ENCODE measurements at places on chromosomes 6 and 20.
A peak's percentile ranks its signal among the peaks of the same experiment; 100 is the strongest.

DNA sequence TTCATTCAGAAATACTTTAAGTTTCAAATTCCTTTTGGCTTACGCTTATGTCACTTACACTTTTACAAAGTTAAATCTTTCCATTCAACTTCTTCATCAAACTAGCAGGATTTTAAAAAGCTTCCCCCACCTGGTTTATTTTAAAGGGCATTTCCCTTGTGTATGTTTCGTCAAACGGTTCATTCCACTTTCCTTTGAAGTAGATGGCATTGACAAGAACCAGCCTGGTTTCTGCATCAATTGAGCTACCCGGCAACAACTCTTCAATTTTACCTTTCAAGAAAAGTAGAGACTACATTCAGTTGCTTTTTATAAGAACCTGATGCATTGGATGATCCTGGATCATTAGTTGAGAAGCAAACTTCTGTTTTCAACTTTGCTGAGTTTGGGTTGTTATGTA is 9.8 kb downstream of the SERPINB9 start:
- no peak for DNase-seq

DNA sequence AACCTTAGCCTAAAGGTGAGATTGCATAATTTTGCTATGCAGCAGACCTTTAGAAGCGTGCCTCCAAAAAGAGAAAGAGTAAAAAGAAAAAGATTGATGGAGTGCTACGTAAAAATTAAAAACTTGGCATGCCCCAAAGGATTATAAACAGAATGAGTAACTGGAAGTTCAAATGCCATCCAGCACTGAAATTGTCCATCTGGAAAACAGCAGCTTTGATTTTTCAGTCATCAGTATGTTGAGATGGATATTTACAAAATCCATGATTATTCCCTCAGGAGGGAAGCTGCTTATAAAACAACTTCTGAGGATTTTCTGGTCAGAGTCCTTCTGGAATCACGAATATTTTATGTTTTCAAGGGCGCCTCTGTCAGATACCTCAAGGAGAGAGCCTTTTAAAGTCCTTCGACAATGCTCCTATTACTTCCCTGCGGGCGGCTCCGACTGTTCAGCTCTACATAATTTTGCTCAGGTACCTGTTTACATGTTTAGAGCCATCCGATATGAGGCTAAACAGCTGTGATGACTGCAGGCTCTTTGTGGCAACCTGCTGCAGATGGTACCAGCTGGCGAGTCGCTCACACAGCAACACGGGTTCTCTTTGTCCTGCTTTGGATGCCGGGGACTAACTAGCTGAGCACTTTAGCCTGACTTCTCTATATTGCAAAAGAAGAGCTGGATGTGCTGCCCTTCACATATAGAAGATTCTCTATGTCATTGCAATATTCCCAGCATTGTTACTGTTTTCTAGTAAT is 83.3 kb downstream of the RCAN2 start:
- peak; percentile 51 for DNase-seq

- no peak for DNase-seq
Observed at GRCh38 chr20:7022597-7022996, 255.1 kb downstream of the BMP2 start.

GRCh38 chr6:23559587-23560343 is 566.2 kb upstream of the NRSN1 start:
- DNase-seq = peak; percentile 62

DNA sequence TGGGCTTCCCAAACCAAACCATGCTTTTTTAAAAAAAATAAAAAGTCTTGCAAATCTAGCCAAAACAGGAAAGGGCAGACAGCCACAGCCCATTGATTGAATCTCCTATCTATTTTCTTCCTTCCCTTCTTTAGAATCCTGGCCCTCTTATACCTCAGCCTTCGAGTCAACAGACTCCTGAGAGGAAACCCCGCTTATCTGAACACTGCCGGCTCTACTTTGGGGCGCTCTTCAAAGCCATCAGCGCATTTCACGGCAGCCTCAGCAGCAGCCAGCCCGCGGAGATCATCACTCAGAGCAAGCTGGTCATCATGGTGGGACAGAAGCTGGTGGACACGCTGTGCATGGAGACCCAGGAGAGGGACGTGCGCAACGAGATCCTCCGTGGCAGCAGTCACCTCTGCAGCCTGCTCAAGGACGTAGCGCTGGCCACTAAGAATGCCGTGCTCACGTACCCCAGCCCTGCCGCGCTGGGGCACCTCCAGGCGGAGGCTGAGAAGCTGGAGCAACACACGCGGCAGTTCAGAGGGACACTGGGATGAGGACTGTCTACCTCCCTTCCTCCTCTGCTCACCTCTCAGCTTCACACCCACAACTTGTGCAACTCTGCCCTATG is 10.1 kb upstream of the RTF2 start:
- no peak for DNase-seq

DNA sequence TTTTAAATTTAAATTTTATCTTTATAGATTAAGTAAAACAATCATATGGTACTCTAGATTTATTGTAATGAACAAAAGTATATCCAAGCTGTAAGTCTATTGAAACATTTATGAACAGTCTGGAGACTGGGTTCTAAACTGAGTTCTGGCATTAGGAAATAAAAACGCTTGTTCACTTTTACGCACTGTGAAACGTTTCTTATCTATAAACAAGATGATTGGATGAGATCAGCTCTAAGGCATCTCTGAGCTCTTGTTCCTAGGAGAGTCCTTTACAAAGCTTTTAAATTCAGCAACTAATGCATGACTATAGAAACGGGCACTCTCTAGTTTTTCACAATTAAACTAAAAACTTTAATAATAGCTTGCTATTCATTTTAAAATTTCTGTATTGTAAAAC is 6.8 kb downstream of the HUS1B start:
- no peak for DNase-seq

GRCh38 chr6:89859744-89860143 is 30.1 kb downstream of the CASP8AP2 start:
- no peak for DNase-seq

GRCh38 chr6:1726341-1726768 is 116.6 kb downstream of the FOXC1 start:
- DNase-seq = peak; percentile 86

DNA sequence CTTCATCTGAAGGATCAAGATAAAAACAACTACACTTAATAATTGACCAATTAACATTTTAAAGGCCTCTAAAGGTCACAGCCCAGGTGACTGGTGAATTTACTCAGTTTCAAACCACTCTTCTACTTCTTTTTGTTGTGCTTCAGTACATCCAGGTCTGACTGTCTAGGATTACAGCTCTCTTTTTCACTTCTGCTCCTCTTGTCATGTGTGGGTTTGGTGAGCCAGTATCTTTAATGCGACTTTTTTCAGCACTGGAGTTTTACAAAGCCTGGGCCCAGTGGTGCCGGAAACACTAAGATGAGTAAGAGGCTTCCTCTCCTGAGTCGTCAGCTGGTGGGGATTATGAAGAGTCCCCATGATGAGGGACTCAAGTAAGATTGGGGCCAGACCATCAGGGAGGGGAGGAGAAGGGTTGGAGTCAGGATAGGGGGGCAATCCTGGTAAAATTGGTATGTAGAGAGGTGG is 27.0 kb downstream of the HECA start:
- DNase-seq = no peak

DNA sequence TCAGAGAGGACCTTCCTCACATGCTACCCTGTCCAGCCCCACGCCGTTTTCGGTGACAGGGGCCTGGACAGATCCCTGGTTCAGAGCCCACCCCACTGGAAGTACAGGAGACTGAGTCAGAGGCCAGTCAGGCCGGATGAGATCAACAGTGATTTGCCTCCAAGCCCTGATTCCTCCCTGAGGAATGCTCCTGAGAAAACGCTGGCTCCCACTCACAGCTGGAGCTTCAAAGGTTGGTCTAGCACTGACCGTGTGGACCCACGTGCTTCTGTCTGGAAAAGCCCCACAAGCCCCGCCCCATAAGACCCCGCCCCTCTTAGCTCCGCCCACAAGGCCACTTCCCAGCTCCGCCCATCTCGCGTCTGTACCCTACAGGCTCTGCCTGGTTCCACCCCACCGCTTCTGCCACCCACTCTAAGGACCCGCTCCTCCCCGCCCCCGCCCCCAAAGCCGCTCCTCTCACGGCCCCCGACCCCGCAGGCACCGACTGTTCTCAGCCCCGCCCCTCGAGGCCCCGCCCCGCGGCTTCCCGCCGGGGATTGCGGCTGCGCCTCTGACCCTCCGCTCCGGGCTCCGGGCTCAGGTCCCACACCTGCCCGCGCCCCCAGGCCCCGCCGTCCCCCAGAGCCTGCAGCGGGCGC is 64.9 kb upstream of the BHLHE23 start:
- peak; percentile 61 for DNase-seq

GRCh38 chr20:40476461-40476860 is 212.6 kb downstream of the MAFB start:
- DNase-seq = no peak

- no peak for DNase-seq
Observed at GRCh38 chr6:151498327-151498726, 4.5 kb downstream of the CCDC170 start.

DNA sequence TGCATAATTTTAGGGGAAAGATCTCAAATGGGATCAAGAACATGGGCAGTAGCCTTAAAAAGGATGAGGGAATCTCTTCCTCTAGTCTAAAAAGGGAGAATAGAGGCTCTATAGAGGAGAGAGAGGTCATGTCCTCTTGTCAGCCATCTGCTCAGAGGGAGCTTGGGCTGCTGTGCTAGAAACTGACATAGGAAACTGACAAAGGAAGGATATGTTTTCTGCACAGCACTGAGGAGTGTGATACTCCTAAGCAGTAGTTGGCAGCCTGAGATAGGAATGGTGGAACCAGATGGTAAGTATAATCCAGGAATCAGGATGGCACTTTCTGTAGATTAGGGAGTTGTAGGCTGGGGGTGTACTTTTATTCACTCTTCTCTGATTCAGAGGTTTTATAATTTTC is 59.2 kb downstream of the PTPRA start:
- DNase-seq = peak; percentile 93

GRCh38 chr6:129146902-129147301 is 264.0 kb downstream of the LAMA2 start:
- peak; percentile 50 for DNase-seq

GRCh38 chr6:24072038-24072746 is 53.8 kb upstream of the NRSN1 start:
- DNase-seq = no peak

DNA sequence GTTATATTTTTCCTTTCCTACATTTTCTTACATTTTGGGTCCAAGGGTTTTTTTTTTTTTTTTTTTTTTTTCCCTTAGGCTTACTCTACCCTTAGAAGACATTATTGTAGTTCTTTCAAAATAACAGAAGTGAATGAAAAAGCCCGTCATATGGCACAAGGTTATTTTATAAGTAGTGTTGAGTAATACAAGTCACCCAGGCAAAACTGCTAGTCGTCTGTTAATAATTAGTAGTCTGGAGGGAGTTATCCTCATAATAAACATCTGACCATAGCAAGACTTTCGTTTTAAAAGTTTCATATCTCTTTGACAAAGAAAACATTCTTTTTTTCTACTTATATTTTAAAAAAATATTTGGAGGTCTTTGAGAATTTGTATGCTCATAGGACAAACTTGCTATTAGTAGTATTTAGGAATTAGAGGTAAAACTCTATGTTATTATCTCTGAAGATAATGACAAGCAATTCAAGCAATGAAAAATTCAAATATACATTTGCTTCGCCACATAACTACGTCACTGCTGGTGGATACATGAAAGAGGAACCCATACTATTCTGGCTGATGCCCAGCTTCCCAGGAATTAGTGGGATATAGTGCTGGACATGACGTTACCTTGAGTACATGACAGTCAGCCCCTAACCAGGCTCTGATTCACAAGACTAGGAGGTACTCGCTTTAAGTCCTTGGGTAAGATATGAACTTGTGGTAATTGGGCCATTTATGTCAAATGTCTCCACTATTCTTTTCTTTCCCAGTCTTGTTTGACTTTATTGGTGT is 532.8 kb downstream of the GRIK2 start:
- no peak for DNase-seq

DNA sequence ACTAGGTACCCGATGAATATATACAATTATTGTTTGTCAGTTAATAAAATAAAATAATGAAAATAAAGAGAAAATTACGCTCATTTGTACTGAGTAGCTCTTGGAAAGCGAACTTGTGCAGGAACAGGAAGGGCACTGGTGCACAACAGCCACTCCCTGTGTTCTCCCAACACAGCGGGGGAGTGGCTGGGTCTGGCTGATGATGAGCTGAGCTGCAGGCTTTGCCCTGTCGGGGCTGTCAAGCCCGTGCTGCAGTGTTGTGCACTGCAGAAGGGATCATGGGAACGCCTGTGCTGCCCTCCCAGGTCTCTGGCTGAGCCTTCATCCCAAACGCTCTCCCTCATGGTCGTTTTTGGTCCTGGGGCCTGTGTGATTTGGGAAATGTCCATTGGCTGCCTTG is 131.7 kb upstream of the MAP3K4 start:
- no peak for DNase-seq
